Heart left ventricle (tissue), 16 donors: ENCODE measurements at places on chromosomes 13 and 19. TPM values are rescaled to one million over a fixed set of nuclear protein-coding genes. Genes with fewer than 3 reads are reported as not detected.

The TMEM150B gene
- 14.1 TPM for total RNA-seq

The ZNF835 gene
- 4.7 TPM for total RNA-seq

GRCh38 chr19:34712395-34713261 lies 21.4 kb upstream of the ZNF181 start:
- peak; percentile 56 for DNase-seq

DNA sequence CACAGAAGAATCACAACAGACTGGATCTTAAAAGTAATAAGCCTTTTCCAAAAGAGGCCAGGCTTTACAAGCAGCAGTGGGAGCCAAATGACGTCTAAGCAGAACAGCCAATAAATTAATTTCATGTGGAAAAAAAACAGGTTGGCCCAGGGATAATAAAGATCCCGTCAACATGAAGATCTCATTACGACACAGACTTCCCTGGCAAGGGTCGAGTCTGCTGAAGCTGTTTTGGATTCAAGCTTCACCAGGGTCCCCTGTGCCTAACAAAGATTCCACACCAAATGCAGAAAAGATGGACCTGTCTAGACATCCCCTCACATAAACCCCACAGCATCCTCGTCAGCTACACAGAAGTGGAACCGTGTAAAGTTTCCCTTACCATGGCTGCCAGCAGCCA lies 215.1 kb upstream of the ZNF507 start:
- DNase-seq: no peak

DNA sequence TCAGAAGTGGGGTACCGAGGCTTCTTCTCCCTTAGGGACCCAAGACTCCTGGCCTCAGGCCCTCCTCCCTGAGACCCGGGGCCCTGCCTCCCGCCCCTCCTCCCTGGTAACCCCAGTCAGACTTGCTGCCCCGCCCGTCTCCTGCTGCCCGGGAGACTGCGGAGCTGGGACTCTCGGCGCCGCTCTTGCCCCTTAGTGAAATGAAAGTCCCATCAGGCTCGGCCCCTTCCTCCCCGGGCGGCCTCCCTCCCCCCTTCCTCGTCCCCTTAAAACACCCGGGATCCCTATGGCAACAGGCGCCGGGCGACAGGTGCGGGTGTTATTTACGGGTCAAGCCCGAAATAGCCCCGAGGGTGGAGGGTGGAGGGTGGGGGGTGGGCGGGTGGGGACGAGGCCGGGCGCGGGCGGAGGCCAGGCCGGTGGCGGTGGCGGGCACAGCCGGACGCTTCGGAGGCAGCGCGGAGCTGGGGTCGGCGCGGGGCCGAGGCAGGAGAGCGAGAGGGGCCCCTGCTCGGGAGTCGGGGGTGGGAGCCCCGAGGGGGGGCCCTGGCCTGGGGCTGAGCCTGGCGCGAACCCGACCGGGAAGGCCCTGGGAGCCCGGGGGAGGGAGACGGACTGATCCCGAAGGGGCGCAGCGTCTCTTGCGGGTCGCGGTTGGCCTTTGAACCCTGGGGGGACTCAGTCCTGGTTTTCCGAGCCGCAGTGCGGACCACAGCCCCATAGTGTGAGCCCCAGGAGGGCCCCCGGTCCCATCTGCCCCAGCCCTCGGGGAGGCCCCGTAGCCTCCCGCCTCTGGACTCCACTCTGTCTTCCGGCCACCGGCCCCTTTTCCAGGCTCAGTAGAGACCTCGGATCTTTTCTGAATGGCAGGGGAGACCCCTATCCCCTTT lies at the start of gene CACNG6:
TSS of gene CACNG6 (plus strand) at position 414 of the 890 bp plus-strand sequence. CDS start 1,241 bp downstream, outside the sequence.
- DNase-seq: no peak
